ENCODE measurements at places on chromosomes 4 and X.

DNA sequence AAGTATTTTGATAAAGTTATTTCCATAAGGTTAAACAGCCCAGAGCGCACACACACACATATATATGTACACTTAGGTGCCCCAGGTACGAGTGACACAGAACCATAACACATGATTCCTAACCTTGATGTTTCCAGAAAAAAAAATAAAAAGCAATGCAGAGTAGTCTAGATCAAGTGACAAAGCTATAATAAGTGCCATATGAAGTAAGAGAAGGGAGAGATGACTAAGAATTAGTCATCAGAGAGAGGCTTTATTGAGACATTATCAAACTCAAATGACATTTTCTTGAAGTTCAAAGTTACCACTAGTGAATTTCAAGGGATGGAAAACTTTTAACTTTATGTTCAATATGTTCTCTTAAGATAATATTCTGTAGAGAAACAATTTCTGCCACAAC lies 215.0 kb downstream of the HTR2C start:
- no peak for DNase-seq

GRCh38 chr4:34814266-34814665 lies 1430.0 kb downstream of the ARAP2 start:
- DNase-seq = no peak

DNA sequence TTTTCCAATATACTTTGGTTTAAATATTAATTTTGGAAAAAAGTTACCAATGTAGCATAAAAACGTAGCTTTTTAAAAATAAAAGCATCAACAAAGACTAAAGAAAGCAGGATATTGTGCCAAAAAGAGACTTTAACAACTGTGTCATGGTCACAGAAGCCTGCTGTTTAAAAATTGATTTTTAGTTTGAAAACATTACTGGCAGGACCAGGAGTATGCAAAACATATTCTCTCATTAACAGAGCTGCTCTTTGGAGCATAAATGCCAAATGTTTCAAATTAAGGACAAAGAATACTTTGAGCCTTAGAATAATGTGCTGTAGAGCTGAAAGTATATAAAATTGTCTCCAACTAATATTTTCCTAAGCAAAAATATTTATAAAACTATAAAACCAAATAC lies 279.0 kb downstream of the ARAP2 start:
- DNase-seq = no peak

DNA sequence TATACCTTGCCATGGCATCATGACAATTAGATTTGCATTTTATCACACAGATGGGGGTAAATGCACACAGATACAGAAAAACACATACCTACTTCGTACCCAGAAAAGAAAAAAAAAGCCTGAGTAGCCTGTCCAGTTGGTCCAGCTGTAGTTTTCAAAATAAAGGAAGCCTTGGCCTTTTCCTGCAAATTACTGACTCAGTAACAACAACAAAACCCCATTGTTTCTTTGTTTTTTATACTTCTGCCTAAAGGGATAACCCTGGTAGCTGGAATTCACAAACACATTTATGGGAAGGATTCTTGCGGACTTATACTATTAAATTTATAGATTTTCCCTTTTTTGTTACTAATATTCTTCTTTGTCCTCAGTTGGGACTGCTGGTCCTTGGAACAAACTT lies 156.4 kb upstream of the PCDH10 start:
- DNase-seq = no peak

DNA sequence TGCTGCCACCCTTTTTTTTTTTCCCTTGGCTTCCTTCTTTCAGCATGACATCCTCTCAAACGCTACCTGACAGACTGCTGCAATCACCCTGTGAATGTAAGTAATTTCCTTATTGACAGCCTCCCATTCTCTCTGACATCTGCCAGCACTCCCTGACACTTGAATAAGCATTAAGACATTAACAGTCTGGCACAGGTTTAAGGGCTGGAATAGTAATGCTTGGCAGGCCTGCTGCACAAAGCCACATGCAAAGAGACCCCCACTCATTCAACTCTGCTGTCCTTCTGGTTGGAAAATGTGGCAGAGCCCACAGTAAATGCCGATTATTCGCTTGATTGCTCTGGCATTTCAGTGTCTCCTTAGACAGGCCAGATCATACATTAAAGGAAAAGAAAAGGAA lies 28.1 kb upstream of the RASGEF1B start:
- no peak for DNase-seq

DNA sequence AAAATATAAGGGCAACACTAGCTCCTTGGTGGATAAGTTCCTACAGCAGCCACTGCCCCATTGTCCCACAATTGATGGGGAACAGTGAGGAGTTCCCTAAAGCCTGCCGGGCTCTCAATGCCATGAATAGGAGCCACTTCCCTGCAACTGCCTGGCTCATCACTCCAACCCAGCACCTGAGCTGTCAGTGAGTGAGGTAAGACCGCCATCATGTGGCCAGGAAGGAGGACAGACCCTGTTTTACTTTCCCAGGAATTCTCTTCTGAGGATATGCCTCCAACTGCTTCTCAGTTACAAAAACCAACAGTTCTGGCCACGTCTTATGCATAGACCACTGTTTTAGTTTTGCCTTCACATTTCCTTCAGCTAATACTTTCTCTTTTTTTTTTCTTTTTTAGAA lies 45.5 kb downstream of the SRPX start:
- DNase-seq = no peak

All from stimulated activated CD4-positive, alpha-beta T cell treated with anti-CD3 and anti-CD28 coated beads, Interleukin-1b, Interleukin-23, amount 100 ng/mL, for 1 hour (primary cell).